ENCODE measurements at places on chromosomes 5 and 9.

DNA sequence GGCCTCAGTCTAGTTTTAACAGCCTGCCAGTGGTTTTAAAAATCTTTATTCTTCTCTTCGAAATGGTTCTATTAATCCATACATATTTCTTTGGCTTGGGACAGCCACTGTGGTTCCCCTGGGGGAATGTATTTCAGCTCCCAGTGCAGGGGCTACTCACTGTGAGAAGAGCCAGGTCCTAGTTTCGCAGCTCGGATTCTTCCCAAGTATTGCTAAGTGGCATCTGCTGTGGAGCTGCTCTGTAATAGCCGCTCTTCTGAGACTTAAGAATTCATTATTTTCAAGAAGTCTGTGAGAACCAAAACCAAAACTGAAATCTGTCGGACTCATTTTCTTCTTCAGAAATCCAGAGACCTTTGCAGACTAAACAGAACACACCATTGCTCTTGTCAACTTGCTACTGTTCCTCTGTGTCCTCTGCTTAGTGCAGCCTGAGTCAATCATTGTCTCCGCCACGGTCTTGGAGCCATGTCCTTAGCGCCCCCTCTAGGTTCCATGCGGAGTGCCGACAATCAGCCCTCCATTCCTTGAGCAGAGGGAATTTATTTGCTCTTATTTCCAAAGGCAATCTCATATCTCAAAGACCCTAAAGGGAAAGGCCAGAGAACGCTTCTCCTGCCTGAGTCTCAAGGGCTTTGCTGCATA lies 478.2 kb downstream of the SPATA31D1 start:
- DNase-seq = no peak

GRCh38 chr9:99352826-99353225 lies 130.7 kb downstream of the SEC61B start:
- no peak for DNase-seq

DNA sequence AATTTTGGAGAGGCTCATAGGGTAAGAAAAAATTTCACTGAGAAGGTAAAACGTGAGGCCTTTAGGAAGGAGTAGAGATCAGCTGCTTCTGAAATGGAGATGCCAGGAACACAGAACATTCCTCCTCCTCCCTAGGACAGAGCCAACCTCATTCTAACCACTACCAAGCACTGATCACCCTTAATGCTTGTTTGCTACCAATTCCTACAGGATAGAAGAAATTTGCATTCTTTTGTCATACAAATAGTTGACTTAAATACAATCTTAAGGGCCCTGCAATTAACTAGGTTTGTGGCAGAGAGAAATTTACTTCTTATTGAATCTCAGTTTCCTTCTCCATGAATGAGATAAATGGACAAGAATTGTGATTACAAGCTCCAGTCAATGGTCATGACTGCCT lies 780.2 kb upstream of the WWC1 start:
- DNase-seq = no peak

DNA sequence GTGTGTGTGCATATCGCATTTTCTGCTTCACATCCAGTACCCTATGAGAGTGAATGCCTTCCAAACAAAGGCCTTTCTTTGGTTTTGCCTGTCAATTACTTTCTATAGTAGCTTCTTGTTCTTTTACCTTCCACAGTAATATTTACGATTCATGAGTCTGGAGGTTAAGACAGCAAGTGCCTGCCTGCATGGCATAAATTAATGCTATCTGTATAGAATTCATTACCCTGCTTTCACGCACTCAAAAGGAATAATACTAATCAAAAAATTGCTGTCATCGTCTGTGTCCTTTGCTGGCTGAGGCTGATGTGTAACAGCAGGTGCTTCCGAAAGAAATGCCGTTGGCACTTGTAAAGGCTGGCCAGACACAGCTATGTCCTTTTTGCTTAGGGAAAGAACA lies 1304.4 kb upstream of the CDH6 start:
- DNase-seq = no peak

DNA sequence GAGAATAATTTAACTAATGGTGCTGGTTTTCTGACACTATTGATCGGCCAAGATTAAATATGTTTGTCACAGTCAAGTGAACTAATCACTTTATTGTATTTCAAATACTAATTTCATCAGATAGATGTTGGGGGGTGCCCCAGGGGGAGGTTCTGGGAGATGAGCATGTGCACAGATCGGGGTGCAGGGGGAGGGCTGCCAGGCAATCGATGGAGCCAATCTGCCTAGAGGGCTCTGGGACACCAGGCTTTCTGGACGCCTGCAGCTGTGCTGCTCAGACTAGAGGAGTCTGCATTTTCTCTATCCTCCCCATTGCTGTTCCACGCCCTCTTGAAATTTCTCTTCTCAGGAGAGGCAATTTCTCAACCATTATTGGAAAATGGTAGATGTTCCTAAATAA lies 100.0 kb upstream of the ALDH1B1 start:
- no peak for DNase-seq

DNA sequence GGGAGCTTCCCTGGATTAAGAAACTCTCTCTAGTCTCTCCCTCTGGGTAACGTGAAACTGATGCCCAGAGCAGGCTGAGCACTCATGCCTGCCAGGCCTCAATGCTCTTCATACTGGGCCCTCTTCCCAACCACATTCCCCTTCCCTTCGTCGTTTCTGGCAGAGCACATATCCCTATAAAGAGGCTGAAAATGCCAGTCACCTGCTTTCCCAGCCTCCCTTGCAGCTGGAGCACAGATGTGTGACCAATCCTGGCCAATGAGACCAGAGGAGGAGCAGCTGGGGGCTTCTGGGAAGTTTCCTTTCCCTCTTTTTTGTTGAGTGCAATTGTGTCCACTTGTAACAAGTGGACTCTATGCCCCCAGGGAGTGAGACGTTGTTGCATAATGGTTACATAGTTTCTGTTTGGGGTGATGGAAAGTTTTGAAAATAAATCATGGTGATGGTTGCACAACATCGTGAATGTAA lies 30.2 kb upstream of the SMIM23 start:
- no peak for DNase-seq

GRCh38 chr5:127920936-127921335 lies 162.6 kb upstream of the SLC12A2 start:
- DNase-seq = no peak

- no peak for DNase-seq
Observed at GRCh38 chr5:6576861-6577501, 55.9 kb downstream of the NSUN2 start.

DNA sequence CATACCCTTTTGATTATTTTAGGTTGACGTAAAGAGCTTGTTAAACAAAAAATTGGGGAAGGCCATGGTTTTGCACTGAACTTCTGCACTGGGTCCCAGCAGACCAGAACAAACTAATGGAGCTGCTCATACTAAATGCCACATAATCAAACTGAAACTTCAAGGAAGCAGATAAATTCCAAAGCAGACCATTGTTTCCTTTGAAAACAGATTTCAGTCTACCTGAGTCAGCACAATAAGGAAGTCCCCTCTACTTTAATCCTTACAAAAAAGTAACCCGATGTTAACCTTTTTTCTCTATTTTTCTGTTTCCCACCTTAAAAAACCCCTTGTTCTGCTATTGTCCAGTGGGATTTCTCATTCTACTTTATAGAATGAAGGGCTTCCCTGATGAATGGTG lies 39.2 kb downstream of the WDR36 start:
- DNase-seq = no peak

DNA sequence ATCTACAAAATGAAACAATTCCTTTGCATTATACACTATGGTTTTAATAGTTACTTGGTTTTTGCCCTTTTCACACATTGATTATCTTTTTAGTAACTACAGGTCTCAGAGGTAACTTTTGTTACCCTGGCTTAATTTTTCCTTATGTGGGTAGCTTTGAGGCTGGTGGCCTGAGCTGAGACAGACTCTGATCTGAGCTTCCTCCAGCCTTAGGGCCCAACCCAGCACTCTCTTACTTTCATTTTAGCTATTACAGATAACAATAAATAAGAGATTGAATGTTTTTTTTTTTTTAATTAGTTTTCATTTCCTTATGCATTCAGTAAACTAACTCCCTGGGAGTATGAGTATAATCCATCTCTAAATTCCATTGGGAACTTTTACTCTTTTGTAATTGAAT lies 15.1 kb upstream of the OXCT1 start:
- no peak for DNase-seq

DNA sequence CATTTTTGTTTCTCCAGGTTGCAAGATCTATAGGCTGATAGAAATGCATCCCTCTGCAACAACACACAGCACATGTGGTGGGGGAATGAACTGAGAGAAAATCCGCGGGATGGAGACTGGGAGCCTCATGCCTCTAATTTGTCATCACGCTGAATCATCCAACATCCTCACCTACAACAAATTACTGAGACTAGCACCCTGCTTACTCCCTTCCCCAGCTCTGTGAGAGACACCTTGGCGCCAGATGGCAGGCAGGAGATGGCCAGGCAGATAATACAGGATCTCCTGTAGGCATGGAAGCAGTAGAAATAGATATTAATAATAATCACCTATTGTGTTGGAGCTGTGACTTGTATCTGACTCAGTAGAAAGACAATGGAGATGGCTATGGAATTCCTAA lies 276.9 kb downstream of the SEMA5A start:
- no peak for DNase-seq

DNA sequence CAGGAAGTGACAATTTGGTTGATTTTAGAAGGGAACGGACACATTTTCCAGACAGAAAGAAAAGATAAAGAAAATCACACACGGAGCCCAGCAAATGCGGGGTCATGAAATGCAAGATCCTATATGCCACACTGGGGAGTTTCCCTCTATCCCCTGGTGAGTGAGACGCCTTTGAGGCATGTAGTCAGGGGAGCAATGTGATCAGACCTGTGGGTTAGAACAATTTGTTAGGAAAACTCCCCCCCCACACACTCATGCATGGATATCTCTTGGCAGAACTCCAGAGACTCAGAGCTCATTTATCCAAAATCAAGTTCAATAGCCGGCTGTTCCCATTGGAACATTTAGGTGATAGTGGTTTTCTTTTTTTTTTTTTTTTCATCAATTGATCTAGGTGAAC lies 71.7 kb upstream of the TRIO start:
- no peak for DNase-seq

GRCh38 chr9:94778013-94778412 lies 51.5 kb downstream of the AOPEP start:
- DNase-seq = no peak

DNA sequence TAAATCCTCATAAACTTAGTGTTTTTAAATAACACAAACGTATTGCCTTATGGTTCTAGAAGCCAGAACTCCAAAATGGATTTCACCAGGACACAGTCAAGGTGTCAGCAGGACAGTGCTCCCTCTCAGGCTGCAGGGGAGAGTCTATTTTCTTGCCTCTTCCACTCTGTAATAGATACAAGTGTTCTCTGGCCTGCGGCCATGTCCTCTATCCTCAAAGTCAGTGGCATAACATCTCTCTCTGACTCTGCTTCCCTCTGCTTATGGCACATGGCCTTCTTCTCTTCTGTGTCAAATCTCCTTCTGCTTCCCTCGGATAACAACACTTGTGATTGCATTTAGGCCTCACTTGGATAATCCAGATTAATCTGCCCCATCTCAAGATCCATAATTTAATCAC lies 129.4 kb upstream of the OR13F1 start:
- DNase-seq = no peak

DNA sequence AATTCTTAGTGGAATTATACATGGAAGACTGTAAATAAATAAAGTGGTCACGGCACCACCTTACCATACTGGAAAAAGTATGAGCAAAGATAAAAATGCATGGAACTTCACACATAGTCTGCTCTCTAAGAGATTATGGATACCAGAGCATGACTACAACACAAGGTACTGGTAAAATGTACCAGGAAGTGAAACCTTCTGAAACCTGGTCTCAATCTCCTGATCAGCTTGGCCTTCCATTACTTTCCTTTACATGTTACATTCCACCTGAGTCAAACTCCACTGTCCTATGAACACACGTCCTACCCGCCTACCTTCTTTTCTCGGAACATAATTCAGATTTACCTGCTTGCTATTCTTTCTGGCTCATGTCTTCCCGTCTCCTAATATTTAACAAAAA lies 15.9 kb downstream of the PTAR1 start:
- DNase-seq = no peak

DNA sequence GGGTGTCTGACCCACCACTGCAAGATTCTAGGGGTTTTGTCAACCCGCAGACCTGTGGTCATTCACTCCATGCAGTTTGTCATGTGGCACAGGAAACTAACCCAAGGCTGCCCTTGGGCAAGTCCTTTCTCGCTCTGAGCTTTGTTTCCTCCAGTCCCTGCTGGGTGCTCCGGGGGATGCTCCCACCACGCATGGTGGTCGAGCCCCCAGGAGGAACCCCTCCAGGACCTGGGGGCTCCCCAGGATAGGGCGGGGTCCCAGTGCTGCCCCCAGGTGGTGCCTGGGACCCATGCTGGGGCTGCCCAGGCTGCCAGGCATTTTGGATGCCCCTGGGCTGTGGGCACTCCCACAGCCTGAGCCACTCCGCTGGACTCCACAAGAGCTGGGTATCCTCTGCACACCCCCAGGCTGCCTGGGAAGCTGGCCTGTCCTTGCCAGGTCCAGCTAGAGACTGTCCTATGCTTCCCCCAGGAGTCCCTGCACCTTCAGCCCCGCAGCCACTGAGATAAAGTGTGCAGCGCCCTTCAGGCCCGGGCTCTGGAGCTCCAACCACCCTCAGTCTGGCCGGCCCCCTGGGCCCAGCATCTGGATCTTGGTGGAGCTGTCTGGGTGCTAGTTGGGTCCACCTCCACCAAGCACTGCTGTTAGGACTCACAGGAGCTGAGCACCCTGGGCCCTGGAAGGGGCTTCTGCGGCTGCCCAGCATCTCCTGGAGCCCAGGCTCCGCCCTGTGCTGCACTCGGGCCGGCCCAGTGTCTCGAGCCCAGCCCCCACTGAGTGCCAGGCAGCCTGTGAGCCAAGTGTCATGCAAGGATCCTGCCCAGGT lies 104.3 kb downstream of the PHF2 start:
- DNase-seq = no peak

GRCh38 chr9:5628183-5628529 lies 751 bp upstream of the RIC1 start:
- DNase-seq = no peak

GRCh38 chr9:4604678-4605095 lies 57.4 kb upstream of the PLPP6 start:
- peak; percentile 83 for DNase-seq

DNA sequence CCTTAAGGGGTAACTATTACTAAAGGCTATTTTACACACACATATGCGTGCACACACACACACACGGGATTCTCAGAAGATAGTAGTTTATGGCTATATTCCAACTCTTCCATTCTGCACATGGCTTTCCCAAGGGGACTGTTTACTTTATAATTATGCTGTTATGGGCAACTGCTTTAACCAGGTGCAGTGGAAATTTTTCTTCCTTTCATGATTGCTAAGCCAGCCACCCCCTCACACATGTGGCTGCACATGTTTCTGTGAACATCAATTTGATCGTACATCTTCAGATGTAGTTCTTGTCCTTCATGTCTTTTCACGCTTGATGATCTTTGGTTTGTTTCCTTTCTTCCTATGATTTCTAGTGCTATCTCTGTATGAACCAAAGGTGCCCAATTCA lies 37.0 kb downstream of the MRPS30 start:
- DNase-seq = no peak

- no peak for DNase-seq
Observed at GRCh38 chr5:111929867-111930266, 172.9 kb upstream of the NREP start.

Data from CD4-positive, alpha-beta T cell treated with Interleukin-15 for 4 hours (primary cell).